Coronary artery (tissue), 2 donors: ENCODE measurements at places on chromosomes 5 and 9.

GRCh38 chr5:619444-619843 lies 7.3 kb downstream of the CEP72 start:
- peak; percentile 49 for DNase-seq

DNA sequence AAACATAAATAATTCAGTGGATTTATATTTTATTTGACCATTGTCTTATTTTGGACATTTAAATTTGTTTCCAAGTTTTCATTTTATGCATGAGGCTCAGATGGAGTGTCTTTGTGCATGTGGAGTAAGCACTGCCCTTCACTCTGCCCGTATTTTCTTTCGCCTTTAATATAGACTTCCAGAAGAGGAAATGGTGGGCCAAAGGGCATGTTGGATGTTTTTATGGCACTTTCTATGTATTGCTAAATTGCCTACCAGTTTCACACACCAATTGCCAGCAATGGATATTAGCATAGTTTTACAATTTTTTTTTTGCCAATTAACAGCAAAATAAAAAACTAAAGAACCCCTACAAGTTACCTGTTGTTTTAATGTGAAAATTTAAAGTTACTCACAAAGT lies 38.4 kb downstream of the ZSWIM6 start:
- no peak for DNase-seq

GRCh38 chr5:125440905-125441304 lies 694.5 kb upstream of the ZNF608 start:
- no peak for DNase-seq

GRCh38 chr5:42984307-42984706 lies 55.8 kb downstream of the ANXA2R start:
- DNase-seq, result no peak

DNA sequence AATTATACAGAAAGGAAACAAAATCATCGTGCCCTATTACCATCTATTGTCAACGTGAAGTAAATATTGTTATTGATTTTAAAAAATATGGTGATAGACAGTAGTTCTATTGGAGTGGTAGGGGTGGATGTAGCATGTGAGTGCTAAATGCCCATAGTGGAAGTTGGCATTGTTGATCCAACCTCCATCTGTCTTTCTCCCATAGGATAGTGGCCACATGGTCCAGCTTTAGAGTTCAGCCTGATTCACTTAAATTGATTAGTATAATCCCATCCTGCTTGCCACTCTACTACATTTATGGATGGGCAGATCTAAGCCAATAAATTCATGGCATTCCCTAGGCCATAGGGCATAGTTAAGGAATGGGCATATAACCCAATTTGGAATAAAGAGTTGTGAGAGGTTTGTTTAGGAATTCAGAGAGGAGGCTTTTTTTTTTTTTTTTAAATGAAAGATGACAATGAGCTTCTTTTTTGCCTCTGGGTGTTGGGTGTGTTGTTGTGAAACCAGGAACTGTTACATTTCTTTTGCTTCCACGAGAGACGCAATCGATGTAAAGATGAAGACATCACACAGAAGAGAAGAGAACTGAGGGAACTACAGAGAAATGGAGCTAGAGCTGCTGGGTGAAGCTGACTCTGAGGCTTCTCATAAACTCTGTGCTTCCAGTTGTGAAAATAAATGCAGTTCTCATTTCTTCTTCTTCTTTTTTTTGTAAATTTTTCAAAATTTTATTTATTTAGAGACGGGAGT lies 12.5 kb upstream of the CHD1 start:
- no peak for DNase-seq

GRCh38 chr5:97172227-97172626 lies 10.8 kb downstream of the RIOK2 start:
- DNase-seq, result no peak

DNA sequence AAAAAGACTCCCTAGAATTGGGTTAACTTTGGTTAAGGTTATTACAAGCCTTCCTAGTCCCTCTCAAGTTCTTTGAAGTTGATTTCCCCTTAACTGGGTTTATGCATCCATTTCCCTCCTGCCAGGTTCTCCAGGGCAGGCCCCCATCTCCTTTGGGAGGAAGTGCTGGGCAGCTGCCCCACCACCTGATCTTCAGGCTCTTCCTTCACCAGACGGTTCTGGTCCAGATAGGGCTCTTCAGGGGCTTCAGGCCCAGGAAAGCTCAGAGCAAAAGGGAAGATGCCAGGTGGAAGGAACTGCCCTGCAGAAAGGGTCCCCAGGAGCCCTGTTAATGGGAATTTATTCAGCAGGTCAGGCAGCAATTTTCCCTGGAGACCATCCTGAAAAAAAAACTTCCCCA lies 2.1 kb downstream of the SMIM32 start:
- no peak for DNase-seq

DNA sequence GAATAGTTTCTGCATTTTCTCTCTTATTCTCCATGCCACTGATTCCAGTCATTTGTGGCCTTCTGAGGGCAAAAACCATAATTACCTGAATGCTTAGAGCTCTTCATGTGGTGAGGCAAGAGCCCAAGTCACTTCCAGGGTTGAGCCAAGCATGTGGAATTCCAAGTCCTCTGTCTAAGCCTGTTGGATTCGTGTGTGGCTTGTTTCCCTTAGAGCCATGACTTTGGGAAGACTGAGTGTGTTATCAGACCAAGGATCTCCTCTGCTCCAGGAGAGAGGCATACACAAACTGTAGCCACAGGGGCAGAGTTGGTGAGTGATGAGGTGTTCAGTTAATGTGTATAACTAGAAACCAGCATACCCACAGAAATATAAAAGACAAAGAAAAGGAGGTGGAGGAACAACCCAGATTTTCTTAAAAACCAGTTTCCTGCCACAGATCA lies 27.1 kb downstream of the SLC22A5 start:
- peak; percentile 35 for DNase-seq

- DNase-seq, result no peak
Measured at GRCh38 chr5:32475334-32476097, 31.0 kb upstream of the ZFR start.

- DNase-seq, result no peak
Measured at GRCh38 chr5:154743812-154744211, 11.4 kb upstream of the LARP1 start.

- DNase-seq, result no peak
Measured at GRCh38 chr5:11037080-11037479, 276.0 kb upstream of the DAP start.

- no peak for DNase-seq
Measured at GRCh38 chr9:98081477-98082219, 25.1 kb downstream of the NANS start.

DNA sequence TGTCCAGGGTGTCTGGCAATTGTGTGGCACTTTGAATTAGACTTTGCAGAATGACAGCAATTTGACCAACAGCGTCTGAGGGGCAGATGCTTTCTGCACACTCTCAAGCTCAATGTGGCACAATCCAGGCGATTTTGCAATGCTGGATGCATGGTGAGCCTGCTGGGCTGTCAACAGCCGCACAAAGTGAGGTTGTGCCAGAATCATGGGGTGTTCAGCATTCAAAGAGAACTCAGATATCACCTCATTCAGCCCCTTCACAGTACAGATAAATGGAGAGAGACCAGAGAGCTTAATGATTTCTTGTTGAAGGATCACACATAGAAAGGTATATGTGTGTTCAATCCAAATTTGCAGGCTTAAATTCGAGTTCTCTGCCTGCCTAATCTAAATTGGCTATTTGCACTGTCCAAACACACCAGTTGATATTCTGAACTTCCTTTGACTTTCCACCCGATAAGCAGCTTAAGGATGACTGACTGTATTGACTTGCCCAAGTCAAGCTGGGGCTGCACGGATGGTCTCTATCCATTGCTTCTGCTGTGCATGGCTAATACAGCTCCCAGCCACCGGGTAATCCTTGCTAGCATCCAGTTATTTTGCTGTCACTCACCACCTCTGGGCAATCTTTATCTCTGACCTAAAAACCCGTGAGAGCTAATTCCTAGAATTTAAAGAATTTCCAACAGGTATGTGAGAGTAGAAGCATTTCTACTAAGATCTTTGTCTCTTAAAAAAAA lies 157.9 kb upstream of the TAS2R1 start:
- DNase-seq, result no peak

DNA sequence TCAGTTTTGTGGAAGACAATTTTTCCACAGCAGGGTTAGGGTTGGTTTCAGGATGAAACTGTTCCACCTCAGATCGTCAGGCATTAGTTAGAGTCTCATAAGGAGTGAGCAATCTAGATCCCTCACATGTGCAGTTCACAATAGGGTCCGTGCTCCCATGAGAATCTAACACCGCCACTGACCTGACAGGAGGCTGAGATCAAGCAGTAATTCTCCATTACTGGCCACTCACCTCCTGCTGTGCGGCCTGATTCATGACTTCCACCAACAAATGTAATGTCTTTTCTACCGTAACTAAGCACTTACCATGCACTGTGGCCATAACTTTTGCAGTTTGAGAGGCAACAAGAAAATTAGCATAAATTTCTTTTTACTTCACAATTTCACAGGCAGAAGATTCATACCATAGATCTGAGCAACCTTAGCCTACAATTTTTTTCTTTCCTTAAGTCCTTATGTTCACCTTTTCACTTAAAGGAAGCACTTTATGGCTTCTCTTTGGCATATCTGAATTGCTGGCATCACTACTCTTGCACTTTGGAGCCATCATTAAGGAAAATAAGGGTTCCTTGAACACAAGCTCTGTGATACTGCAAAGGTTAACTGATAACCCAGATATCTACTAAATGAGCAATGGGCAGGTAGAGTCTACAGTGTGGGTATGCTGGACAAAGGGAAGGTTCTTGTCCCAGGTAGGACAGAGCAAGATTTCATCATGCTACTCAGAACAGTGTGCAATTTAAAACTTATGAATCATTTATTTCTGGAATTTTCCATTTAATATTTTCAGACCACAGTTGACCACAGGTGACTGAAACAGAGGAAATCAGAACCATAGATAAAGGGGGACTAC lies 83.0 kb upstream of the IFNK start:
- DNase-seq, result no peak

GRCh38 chr5:170408226-170408625 lies 19.1 kb upstream of the KCNMB1 start:
- DNase-seq, result no peak

DNA sequence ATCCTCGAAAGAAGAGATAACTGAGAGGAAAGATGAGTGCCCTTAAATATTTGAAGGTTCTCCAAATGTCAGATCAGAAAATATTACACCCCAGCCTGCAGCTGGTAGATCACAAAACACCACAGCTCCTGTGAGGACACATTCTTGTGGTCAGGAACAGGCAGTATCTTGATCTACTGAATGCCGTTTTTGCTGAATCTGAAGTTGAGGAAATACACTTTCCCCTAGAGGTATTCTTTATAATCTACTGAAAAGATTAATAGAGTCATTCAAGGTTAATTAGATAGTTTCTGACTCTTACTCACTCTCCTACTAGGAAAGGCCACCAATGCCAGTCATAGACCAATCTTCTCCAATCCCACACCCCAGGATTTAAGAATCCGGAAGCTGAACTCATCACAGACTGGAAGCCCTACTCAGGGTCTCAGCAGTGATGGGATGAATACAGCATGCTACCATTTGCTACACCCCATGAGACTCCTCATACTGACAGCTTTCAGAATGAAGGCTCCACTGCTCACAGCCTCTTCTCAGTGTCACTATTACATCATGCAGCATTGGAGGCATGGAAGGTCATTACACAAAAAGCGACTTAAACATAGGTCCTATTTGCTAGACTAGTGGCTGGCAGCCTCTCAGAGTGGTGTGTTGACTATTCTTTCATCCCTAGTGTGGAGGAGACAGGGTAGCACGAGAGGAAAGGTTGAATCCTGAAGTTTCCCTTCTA lies 143.9 kb upstream of the SLC1A3 start:
- DNase-seq, result no peak

GRCh38 chr9:119898316-119898715 lies 529.1 kb upstream of the BRINP1 start:
- DNase-seq, result no peak

- DNase-seq, result no peak
Measured at GRCh38 chr5:91417219-91417618, 34.1 kb upstream of the ARRDC3 start.

DNA sequence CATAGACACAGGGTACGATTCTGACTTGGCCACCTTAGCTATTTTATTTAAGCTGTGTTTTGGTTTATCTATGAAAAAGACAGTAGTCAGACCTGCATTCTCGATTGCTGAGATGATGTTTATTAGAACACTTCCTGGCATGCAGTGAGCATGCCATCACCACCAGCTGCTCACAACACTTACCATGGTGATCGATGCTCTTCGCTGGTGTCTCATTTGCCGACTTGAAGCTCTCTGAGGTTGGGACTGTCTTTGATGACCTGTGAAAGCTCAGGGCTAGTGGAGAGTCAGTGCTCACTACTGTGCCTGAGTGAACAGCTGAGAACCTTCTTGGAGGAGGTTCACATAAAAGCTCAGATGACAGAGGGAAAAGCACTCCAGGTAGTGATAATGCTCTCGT lies 4.4 kb upstream of the C9orf153 start:
- DNase-seq, result no peak

- DNase-seq, result no peak
Measured at GRCh38 chr9:129887334-129888292, 52.4 kb downstream of the USP20 start.

DNA sequence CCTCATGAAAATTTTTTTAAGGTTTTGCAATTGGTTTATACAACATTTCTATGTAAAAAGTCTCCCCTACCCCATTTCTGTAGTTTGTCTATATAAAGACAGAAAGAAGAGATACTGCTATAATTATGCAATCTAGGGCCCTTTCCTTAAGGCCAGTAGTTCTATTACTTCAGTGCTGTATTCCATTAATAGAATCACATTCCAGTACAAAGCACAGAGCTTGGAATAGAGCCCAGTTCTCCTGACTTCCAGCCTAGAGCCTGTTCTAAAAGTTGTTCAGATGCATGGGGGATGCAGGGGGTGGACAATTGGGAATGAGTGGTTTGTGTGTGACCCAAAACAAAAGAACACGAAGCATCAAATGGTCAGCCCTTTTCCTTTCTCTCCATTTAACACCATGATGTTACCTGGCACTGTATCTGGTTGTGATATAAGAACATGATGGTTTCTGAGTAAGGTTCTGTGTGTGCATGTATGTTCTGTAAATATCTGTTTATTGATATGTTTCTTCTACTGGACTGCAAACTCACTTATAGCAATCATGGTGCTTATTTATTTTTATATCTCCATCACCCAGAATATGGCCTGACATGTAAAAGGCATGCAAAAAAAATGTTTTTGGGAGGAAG lies 8.2 kb upstream of the GRAMD2B start:
- no peak for DNase-seq

DNA sequence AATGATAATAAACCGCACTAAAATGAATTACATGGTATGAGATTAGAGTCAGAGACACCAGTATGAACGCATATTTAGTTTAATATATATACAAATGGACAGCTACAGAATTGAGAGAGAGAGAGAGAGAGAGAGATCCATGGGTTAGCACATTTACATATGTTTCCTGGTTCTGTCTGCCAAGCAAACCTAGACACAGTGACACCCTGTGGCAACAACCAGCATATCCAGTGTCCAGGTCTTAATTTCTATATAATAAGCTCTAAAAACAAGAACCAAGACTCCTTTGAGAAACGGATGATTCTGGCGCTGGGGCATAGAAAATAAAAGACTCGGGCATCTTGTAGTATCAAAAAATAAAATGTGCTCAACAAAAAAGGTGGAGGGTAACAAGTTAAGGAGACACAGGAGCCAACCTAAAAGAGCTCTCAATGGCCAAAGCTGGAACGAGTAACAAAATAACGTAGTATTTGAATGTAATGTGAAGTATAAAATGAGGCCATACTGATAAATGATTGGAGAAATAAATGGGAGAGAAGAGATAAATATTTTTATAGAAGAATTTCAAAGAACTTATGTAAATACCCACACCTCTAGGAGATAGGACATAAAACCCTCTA lies 84.5 kb downstream of the RFX3 start:
- DNase-seq, result no peak
